ENCODE measurements at places on chromosomes 13 and 19.

GRCh38 chr13:24888291-24888931, 124.4 kb downstream of the RNF17 start:
- no peak for DNase-seq

DNA sequence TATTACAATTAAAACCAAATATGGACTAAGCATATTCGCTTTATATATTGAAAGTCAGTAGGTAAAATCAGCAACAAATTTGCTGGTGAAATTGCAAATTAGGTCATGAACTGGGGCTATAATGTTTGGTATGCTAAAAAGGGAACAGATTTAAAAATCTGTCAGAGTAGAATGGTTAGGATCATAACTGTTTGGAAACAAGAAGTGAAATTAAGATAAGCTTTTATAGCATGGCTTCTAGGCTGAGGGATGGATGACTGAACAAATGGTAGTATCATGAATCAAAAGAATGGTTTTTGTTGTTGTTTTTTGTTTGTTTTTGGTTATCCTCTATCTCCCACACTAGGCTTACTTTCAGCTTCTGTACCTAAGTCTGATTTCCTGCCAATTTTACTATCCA, 1090.4 kb downstream of the PCDH9 start:
- no peak for DNase-seq

DNA sequence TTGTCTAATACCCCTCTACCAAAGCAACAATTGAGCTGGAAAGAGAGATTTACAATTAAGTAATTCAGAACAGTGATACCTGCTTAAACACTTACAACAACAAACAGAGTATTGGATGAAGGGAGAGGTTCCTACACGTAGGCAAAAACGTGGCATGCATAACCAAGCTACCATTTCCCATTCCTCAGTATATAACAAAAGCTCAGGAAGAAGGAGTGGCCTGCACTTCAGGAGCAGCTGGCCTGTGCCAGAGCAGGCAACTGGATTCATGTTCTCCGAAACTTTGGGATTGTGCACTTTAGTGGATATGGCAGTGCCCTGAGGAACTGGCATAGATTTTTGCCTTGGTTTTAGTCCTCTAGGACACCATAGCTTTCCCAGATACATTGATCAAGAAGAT, 630.2 kb upstream of the PCDH9 start:
- DNase-seq, result no peak

GRCh38 chr19:14559916-14560775, 11.7 kb downstream of the NDUFB7 start:
- no peak for DNase-seq

- peak; percentile 93 for DNase-seq
These were observed 5.8 kb downstream of the FTL start for GRCh38 chr19:48970923-48971395.

DNA sequence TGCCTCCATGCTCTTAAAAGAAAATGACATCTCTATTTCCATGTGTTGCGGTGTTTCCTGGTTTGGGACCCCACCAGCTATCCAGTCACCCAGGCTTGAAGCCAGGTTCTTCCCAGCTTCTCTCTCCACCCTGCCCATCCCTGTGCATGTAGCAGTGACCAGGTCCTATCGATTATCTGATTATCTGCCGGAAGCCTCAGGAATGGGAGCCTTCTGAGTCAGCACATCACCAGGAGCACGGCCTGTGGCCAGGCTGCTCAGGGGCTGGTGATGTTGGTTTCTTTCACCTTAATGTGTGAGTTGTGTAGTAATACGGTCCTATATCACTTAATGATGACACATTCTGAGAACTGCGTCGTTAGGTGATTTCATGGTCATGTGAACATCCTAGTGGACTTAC, 33.7 kb downstream of the PPP1R37 start:
- no peak for DNase-seq

- DNase-seq, result no peak
These were observed 516.9 kb upstream of the KLF12 start for GRCh38 chr13:74651121-74651520.

DNA sequence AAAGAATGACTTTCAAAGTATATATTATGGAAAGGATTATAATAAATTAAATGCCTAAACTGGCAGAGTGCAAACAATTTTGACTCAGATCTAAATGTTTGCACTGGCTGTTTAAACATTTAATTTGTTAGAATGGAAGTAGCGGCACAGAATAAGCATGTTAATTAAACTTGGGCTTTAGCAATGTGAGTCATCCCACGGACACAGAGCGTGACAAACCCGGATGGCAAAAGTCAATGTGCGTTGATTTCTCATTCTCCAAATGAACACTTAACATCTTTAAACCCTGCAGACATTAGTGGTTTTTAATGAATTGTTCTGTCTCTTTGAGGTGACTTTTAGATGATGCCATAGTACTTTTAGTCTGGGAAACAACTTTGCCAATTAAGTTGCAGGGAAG, 38.4 kb downstream of the PCDH8 start:
- no peak for DNase-seq

DNA sequence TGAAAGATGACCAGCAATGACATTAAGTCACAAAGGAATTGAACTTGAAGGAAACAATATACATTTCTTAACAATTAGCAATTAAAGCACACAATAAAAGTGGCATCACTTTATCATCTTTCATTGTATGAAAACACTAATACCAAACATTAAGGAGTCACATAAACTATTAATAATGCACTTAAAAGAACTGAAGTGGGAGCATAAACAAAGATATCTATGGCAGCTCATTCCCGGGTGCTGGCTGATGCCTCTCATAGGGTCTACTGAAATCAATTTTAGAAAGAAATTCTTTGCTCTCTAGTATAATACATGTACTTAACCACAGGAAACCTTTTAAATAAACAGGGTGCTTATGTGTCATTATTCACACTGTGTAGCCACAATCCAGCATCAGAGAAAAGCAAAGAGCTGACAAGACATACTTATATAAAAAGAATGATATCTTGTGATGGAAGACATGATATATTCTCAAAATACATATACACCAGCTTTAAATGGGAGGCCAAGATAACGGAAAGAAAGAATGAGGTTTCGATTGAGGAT, 1207.8 kb downstream of the EFNB2 start:
- no peak for DNase-seq

- DNase-seq, result no peak
These were observed 79.5 kb upstream of the KL start for GRCh38 chr13:32936716-32937115.

DNA sequence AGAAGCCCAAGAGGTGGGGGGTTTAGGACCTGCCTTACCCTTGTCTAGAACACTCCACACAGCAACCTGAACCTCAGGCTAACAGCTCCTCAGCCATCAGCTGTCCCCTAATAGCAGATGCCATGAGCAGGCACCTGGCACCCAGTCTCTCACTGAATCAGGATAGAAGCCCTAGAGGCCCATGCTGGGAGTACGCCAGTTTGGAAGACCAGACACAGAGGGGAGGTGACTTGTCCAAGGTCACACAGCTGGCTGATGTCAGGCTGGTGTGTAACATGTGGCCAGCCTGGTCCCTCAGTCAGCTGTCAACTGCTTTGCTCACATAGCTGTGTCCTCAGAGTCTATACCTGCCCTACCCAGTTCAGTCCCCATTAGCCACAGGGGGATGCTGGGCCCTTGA, 12.8 kb upstream of the SAMD1 start:
- no peak for DNase-seq

DNA sequence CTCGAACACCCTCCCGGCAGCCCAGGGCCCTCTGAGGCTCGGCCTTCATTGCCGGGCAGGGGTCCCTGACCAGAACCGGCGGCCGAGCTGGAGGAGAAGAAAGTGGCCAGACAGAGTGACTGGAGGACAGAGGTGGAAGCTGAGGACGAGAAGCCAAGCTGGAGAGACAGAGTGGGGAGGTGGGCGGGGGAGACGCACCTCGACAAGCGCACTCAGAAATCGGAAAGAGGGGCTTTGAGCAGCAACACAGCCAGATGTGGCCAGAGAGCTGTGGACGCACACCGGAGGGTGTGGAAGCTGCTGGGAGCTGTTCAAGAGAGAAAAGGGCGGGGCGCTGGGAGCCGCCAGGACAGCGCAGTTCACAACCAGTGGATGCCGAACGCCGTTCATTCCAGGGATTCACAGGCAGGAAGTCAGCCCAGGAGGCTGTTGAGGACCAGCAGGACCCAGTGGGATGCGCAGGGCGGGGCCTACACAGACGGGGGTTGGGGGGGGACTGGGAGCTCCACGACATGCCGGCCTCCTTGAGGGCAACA, 28.2 kb upstream of the C13orf46 start:
- DNase-seq, result no peak

DNA sequence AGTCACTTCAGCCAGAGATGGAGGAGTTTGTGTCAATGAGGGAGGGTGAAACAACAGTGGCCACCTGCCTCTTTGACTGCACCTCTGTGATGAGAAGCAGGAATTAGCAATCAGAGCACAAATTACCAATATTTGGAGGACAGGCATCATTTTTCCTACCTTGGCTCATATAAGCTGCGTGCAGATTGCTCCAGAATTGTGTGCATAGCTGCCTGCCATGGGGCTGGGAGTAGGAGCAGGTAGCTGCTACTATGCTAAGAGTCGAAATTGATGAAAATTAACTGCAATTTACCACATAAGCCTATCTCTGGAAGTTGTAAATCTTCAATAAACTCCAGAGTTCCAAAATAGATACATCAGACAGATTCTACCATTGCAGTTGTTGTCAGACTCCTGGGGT, 167.5 kb upstream of the HTR2A start:
- DNase-seq, result no peak

GRCh38 chr13:37621811-37622361, 23.3 kb upstream of the POSTN start:
- DNase-seq, result no peak

GRCh38 chr13:73943137-73943964, 190.9 kb downstream of the KLF12 start:
- DNase-seq, result no peak

GRCh38 chr19:50327461-50328223, 1.5 kb downstream of the KCNC3 start:
- no peak for DNase-seq

- DNase-seq, result no peak
These were observed 585 bp downstream of the MAP1S start for GRCh38 chr19:17719730-17720400.

GRCh38 chr19:38975214-38975860, at the start of gene FBXO17:
Gene FBXO17 (minus strand): TSS chr19:38975742. CDS start chr19:38950319, 25,423 bp downstream.
- DNase-seq, result peak; percentile 74

DNA sequence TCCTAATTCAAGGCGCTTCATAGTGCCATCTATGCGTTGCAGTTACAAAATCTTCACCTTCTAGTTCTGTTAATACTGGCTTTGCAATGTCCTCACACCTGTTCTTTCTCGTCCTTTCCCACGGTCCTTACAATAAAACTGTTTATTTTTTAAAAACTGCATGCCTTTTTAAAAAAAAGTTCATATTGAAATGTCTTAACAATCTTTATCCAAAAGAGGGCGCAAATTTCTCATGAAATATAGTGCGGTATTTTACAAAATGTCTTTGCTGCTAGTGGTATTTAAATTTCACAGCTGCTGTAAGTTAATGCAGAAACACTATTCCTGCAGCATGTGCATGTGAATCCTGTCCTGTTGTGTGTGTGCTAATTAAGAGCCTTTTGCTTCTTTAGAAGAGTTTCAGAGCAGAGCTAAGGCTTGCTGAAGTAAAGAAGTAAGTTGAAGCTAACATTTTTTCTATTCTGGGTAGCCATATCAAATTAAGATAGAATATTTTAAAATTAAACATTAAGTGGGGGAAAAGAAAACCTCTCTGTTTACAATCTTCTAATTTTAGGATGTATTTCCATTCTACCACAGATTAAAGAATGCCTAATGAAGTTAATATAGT, 15.8 kb upstream of the CLDN10 start:
- no peak for DNase-seq

GRCh38 chr13:26680123-26680450, 80.5 kb downstream of the GPR12 start:
- DNase-seq, result no peak

GRCh38 chr19:40298026-40298425, 12.9 kb upstream of the AKT2 start:
- DNase-seq, result no peak

- DNase-seq, result no peak
These were observed 6.4 kb upstream of the TMC4 start for GRCh38 chr19:54179262-54179852.

DNA sequence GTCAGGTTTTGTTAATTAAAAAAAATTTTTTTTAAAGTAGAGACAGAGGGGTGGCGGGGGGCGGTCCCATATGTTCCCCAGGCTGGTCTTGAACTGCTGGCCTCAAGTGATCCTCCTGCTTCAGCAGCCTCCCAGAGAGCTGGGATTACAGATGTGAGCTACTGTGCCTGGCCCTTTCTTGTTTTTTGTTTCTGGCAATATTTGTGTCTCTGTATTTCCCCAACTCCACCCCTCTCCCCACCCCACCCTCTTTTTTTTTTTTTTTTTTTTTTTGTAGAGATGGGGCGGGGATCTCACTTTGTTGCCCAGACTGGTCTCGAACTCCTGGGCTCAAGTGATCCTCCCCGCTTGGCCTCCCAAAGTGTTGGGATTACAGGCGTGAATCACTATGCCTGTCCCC, 600 bp upstream of the CAPN12 start:
- no peak for DNase-seq

DNA sequence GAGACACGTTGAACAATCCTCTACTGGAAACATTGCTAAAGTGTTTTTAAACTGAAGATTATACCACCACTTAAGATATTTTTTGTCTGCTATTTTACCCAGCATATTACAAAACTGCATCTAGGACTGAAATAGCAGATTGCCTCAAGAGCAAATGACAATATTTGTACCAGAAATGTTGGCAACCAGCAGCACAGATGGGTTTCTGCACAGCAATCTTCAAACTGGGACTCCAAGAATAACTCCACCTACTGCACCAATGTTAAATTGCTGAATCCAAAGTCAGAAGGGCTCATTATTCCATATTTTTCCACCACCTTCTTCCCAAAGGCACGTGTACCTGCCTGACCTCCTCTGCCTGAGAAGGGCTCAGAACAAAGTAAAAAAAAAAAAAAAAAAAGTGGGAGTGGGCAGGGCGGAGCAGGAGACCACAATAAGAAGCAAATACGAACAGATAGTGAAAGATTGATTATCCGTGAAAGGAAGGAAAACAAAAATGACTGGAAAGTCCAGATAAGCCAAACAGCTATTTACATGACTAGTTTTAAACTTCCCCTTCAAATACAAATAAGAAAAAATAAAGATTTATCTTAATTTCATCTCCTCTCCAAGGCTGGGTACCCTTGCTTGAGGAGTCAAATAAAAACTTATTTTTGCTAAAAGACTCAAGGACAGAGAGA, 79.4 kb downstream of the FOXO1 start:
- DNase-seq, result no peak

DNA sequence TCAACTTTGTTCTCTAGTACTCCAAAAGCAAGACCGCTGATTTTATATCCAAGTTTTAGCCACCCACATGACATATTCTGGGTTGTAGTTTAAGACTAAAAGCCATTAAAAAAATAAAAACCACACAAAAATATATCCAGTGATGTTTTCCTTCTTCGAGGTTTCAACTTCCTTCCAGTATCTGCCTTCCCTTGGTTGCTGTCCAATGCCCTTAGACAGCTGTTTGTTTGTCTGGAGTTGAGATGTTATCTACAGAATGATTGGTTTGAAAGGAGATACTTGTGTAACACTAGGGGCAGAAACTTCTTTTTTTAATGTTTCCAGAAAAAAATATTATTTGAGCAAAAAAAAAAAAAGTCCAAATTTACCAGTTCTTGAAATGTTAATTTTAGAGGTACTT, 591.5 kb upstream of the PCDH9 start:
- DNase-seq, result no peak

- DNase-seq, result no peak
These were observed 69.8 kb upstream of the STARD13 start for GRCh38 chr13:33355201-33355895.
